ENCODE measurements at places on chromosomes 11 and 22.
A peak's percentile ranks its signal among the peaks of the same experiment; 100 is the strongest.

DNA sequence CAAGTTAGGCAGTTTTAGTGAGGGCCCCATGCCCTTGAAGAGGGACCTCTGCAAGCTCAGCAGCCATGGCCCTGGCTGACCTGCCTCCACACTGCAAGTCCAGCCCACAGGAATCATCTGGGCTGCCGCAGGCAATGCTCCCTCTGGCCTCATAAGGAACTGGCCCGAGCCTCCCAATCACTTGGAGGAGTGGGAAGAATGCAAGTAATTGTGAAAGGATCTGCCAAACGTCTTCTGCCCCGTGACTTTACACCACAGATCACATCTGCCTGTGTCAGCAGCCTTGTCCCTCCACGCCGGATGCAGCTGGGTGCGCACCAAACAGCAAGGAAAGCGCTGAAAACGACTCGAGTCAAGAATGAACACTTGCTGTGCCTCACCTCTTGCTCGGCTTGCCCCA is 23.8 kb downstream of the OPCML start:
- no peak for DNase-seq

DNA sequence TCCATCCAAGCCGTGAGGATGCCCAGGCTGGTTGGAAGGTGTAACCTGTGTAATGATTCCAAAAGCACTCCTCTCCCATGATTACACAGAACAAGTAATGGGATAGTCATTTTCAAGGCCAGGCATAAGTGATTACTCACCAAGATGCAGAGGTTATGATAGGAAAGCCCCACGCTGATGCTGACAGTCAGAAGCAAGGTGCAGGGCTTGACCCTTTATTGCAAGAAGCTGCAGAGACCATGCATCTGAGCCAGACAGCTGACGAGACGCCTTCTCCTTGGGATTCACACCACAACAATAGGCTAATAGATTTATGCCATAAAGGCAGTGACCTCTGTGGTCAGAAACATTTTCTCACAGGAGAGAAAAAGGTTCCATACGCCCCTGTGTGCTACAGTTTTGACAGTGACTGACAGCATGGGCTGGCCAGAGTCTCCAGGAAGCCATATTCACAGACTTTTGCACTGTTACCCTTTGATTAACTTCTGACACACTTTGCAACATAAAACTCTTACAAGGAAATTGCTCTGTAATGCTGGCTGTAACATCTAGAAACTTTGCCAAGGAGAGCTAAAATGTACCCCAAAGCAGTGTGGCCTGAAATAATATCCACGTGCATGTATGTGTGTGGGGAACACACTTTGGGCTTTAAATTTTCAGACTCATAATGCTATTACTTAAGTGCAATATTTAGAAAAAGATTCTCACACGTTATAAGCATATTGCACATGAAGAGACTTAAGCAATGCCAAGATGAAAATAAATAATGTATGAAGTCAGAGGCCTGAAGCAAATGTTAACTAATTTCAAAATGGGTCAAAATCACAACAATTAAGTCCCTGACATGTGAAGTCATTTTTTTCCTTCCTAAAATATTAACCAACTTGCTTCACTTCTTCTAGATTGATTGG is 1079.0 kb upstream of the TENM4 start:
- DNase-seq: no peak

- DNase-seq: no peak
Observed at GRCh38 chr22:27609451-27609888, 192.1 kb downstream of the MN1 start.

DNA sequence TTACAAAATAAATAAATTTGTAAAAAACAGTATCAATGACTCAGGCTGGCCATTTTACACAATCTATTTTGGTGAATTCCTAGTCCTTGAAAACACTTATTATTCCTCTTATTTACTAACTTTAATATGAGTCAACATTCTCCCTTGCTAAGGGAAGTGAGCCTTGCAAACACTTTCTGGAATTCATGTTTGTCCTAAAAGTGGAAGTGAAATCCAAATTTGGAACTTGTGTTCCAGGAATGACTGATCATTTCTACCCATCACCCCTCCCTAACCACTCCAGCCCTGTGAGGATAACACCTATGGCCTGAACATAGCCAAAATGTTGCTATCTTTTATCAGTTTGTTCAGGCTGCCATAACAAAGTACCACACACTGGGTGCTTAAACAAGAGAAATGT is 83.1 kb downstream of the OR5AK2 start:
- peak; percentile 4 for DNase-seq

GRCh38 chr11:48169717-48170116 is 46.9 kb upstream of the OR4B1 start:
- DNase-seq: no peak

- no peak for DNase-seq
Observed at GRCh38 chr22:46158283-46158682, 8.0 kb downstream of the PPARA start.

DNA sequence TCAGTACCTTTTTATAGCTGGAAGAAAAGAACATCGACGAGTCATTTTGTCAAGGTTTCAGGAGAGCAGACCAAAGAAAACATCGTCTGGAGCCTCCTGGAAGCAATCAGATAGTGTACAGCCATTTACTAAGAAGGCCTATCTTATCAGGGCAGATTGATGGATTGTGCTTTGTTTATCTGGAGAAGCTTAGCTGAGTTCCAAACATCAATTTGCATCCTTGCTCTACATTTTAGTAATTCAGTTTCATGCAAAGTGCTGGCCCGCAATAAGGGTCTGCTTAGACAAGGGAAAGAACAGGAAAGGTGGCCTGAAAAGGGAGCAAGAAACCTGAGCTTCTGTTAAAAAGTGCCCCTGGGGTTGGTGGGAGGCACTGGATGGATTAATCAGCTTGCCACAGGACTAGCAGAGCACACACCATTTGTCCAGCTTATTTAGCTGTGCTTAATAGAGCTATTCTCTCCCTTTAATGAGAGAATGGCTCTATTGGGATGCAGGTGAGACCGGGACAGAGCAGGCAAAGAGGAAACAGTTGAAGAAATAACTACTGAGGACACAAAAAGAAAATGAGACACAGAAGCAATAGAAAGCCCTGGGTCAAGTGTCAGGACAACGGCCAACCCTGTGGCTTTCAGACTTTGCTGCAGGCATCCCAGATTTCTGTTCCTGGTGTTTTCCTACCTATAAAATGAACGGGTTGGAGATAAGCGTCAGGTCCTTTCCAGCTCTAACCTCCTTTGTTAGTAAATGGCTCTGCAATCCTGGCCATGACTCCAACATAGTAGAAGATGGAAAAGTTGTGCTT is 122.1 kb upstream of the TTC12 start:
- no peak for DNase-seq

GRCh38 chr11:73393011-73393380 is 16.8 kb downstream of the RELT start:
- DNase-seq: no peak

GRCh38 chr11:123853038-123853437 is 32.4 kb downstream of the TMEM225 start:
- DNase-seq: no peak

- DNase-seq: peak; percentile 38
Observed at GRCh38 chr11:96173422-96173821, 169.6 kb downstream of the MAML2 start.

- peak; percentile 89 for DNase-seq
Observed at GRCh38 chr22:41047801-41048211, 44.6 kb upstream of the EP300 start.

GRCh38 chr22:48820481-48821345 is 1007.0 kb downstream of the BRD1 start:
- DNase-seq: no peak

GRCh38 chr11:19751055-19751454 is 38.4 kb downstream of the NAV2 start:
- no peak for DNase-seq

- no peak for DNase-seq
Observed at GRCh38 chr11:14854057-14854456, 38.0 kb downstream of the CYP2R1 start.

DNA sequence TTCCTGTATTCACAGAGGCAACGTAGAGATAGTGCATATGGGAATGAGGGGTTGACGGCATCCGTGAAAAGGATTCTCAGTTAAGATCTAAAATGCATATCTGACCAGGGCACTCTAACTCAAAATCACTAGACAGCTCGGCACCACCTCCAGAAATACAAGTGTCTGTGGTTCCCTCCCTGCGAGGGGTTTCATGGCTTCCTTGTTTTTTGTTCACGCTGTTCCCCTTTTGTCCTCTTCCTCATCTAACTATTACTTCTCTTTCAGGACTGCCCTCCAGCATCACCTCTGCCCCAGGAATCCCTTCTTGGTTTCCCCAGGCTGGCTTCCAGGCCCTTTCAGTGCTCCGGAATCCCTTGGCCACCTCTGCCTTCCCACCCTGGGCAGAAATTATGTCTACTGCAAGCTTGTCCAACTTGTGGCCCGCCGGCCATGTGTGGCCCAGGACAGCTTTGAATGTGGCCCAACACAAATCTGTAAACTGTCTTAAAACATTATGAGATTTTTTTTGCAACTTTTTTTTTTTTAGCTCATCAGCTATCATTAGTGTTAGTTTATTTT is 159.9 kb downstream of the FBXO7 start:
- DNase-seq: peak; percentile 49

- no peak for DNase-seq
Observed at GRCh38 chr22:45657701-45658100, 13.9 kb upstream of the ATXN10 start.

- DNase-seq: peak; percentile 99
Observed at GRCh38 chr11:9060700-9061111, 30.7 kb downstream of the SCUBE2 start.

DNA sequence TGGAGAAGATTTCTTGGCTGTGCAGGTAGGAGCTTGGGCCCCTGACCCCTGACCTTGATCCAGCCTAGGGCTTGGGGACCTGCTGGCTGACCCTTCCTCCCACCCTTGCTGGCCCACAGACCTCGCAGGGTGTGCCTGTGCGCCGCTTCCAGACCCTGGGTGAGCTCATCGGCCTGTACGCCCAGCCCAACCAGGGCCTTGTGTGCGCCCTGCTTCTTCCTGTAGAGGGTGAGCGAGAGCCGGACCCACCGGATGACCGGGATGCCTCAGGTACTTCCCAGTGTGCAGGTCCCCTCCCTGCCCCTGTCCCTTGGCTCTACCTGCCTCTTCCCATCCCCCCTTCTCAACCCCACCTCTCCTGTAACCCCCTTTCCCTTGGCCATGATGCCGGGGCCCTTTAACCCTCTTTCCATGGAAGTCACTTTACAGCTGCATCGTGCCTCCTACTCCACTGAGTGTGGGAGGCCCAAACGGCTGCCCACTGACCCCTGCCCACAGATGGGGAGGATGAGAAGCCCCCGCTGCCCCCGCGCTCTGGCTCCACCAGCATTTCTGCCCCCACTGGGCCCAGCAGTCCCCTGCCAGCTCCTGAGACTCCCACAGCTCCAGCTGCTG is 3.8 kb downstream of the INPPL1 start:
- no peak for DNase-seq

- DNase-seq: no peak
Observed at GRCh38 chr11:19241260-19242178, 774 bp upstream of the E2F8 start.

DNA sequence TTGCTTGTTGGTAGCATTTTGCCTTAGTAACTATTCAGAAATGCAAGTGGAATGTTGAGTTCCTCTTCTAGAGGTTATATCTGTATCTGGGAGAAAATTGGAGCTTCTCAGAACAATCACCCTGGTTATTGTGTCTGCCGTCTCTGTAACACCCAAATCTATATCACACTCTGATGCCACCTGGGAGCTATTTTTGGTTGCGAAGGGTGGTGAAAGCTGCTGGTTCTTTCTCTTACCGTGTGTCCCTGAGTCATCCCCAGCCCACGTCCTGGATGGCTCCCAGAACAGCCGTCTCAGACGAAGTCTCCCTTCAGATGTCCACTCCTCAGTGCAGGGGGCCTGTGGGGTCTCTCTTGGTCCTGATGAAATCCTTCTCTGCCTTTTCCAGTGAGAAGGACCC is 83.5 kb downstream of the C22orf31 start:
- no peak for DNase-seq

GRCh38 chr11:121757480-121758125 is 304.8 kb upstream of the SORL1-AS1 start:
- no peak for DNase-seq

GRCh38 chr11:31995525-31996094 is 95.3 kb upstream of the RCN1 start:
- DNase-seq: peak; percentile 17

GRCh38 chr11:85414175-85414574 is 213.0 kb downstream of the DLG2 start:
- no peak for DNase-seq

DNA sequence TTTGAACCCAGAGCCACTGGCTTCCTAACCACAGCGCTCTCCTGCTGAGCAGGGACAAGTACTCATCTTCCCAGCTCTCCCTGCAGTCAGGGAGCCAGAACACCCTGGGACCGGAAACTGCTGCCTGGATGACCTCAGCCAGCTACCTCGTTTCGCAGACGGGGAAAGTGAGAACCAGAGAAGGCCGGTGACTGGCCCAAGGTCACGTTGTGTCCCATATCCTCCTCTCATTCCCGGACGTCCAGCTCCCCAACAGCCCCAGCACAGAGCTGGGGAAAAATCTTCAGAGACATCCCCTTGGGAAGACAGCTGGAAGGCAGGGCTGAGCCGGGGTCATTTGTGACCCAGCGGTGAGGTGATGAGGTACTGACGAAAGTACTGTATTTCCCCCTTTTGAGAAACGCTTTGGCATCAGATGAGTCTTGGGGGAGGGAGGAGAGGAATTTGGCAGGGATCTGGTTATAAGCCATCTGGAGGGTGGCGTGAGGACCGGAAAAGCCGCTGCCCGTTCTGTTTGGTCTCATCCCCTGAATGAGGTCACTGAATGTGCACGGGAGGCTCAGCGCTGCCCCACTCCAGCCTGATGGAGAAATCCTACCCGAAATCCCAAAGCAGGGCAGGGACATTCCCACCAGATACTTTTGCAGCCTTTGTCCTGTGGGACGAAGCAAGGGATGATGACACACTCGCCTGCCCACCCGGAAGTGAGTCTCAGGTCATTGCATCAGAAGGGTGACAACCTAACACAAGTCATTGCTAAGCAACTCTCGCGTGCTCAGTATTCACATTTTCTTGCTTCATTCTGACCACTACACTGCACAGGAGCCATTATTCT is 41.1 kb downstream of the LIF start:
- peak; percentile 91 for DNase-seq

- peak; percentile 59 for DNase-seq
Observed at GRCh38 chr22:33299245-33299956, 241.2 kb upstream of the SYN3 start.

GRCh38 chr11:23502826-23503225 is 642.6 kb upstream of the CCDC179 start:
- DNase-seq: no peak

Data from inflammatory macrophage treated with lipopolysaccharide for 4 hours (primary cell).